A673 (cell line): ENCODE measurements at places on chromosomes 11 and 22. TPM values are rescaled to one million over a fixed set of nuclear protein-coding genes. Genes with fewer than 3 reads are reported as not detected.

The PLAAT2 gene
- not detected in 2 replicates for total RNA-seq

The CD3E gene
- not detected in 2 replicates for total RNA-seq

The OR52I2 gene
- total RNA-seq: not detected in 2 replicates

The OTOG gene
- not detected in 2 replicates for total RNA-seq

The NCR3LG1 gene
- total RNA-seq: 5.0 and 5.8 TPM in 2 replicates

The CSF2RB gene
- not detected in 2 replicates for total RNA-seq

The WBP2NL gene
- total RNA-seq: 0.24 TPM in 1 of 2 replicates, not detected in the other

The OR52H1 gene
- total RNA-seq: not detected in 2 replicates

The TCN1 gene
- not detected in 2 replicates for total RNA-seq

The SGSM1 gene
- not detected in 2 replicates for total RNA-seq

The MOGAT2 gene
- not detected in 2 replicates for total RNA-seq

The PPP1R14B gene
- 378 and 402 TPM in 2 replicates for total RNA-seq

The CNIH2 gene
- 11.6 and 13.7 TPM in 2 replicates for total RNA-seq

The PRG3 gene
- not detected in 2 replicates for total RNA-seq

The PKNOX2 gene
- total RNA-seq: 1.1 and 1.4 TPM in 2 replicates

The EFEMP2 gene
- 31.2 and 37.6 TPM in 2 replicates for total RNA-seq

The MOV10L1 gene
- total RNA-seq: 0.33 TPM in 1 of 2 replicates, not detected in the other
